ENCODE measurements at places on chromosomes 5 and 9.

DNA sequence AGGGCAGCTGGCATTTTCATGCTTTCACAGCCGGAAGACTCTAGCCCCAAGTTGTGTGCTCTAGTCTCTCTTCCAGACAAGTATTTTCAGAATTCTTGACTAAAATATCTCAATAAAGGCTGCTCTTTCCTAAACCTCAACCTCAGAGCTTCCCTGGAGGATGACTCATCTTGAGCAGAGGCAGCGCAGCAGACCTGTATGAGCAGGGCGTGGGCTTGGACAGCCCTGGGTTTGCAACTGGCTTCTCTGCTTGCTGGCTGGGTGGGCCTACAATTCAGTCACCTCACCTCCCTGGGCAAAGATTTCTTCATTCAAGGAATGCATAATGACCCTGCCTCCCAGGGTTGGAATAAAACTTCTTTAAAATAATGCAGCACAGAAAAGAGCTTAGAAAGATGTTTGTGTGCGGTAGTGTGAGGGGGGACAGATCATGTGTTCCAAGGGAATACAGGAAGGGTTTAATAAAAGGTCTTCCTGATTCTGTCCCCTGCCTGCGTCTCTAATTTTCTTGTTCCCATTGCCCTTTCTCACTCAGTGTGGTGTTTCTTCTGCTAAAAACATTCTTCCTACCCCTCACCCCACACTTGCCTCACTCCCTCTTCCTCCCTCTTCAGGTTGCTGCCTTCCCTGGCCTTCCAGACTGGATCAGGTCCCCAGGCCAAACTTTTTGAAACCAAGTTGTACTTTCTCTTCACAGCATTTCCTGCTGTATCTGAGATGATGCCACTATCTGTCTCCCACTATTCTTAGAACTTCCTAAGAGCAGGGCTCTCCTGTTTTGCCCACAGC is 39.4 kb upstream of the MAP1B start:
- DNase-seq = no peak

GRCh38 chr5:37811866-37812265 is 28.0 kb downstream of the GDNF start:
- DNase-seq = no peak

GRCh38 chr5:175001876-175002645 is 277.7 kb downstream of the MSX2 start:
- no peak for DNase-seq

DNA sequence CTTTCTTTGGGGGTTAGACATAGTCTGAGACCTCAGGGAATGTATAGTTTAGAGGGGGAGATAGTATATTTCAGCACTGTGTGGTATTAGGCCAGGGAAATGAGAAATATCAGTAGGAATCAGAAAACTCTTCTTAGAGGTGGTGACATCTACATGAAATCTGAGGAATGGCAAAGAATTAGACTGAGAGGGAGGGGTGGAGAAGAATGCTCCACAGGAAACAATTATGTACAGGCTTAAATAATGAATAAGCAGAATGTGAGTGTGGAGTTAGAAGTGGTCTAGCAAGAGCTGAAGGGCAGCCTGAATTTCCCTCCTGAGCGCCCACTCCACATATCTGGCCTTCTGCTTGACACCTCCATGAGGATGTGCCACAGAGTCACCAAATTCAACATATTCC is 3.6 kb upstream of the MACIR start:
- DNase-seq = no peak

GRCh38 chr9:21078702-21079101 is 960 bp upstream of the IFNB1 start:
- DNase-seq = no peak

DNA sequence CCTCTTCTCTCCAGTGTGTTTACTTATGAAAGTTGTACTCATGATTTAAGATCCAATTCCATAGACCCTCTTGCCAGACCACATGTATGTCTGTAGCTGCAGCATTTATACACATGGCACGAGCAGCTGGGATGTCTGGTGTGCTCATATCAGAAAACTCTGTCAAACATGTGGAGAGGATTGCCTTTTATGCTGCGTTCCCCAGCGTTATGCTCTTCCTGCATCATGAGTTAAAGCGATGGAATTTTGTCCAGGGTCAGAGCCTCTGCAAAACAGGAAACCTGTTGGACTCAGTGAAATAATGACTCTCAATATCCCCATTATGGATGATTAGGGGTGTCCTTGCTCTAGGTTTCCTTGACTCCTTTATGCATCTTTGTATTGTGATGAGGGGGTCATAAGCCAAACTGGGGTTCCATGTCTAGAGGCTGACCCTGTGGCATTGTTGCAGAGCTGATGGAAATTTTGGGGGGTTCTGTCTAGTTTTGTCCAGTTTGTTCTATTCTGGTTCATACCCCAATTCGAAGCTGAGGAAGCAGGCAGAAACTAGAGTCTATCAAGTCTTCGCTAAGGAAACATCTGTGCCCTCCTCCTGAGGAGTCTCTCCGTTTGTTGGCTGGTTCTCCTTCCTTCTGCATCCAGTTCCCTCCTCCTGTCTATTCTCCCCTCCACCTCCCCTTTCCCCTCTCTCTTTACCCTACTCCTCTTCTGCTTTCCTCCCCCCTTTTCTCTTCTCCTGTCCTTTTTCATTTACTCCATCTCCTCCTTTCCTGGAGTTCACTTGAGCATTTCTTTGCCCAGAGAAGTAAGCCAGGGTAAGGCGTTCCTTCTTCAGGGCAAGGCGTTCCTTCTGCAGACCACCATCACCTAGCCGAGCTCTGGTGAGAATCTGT is 252.8 kb downstream of the MAST4 start:
- DNase-seq = no peak

- DNase-seq = no peak
Measured at GRCh38 chr5:102600964-102601363, 102.2 kb upstream of the SLCO6A1 start.

- no peak for DNase-seq
Measured at GRCh38 chr5:54669285-54669684, 151.7 kb downstream of the SNX18 start.

DNA sequence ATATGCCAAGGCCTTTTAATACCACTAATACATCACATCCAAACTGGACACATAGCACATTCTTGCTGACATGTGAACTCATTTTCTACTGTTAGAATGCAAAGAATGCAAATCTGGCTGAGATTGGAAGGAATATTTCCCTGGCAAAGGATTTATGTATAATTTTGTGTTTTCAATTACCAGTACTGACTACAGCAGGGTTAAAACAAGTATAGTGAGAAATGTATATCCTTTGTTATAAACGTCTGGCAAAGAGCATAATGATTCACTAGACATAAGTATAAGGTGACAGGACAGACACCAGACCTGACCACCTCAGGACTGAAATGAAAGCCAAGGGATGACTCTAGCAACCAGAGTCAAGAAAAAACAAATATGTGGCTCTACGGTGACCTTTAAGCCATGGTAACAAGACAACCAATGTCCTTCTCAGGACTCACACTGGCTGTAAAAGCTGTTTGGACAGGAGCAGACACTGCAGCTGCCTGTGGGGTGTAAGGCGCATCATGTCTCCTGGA is 95.0 kb downstream of the MRPS27 start:
- DNase-seq = no peak

DNA sequence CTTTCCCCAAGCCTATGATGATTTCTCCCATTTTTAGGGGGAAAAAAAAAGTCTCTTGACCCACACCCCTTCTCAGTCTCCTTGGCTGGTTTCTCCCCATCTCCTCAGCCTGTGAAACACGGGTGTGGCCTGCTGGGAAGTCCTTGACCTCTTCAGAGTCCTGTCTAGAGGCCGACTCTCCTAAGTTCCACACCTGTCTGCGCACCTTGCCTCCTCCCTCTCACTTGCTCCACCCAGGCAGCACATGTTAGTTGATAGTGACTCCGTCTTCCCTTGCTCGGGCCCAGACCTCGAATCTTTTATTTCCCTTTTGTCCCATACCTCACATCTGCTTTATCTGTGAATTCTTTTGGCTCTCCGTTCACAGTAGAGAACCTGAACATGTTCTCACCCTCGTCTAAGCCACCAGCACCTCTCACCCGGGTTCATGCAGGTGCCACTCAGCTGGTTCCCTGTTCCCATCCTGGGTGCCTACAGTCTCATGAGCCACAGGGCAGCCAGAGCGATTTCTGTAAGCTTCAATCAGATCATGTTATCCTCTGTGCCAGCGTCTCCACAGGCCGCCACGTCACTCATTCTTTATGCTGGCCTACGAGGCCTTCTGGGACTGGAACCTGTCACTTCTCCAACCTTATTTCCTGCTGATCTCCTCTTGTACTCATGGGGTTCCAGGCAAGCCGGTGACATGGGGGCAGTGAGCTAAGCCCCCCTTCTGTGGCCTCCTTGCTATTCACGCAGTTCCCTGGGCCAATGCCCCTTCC is 51.7 kb upstream of the LRRTM2 start:
- no peak for DNase-seq

- no peak for DNase-seq
Measured at GRCh38 chr5:57850109-57850508, 367.5 kb upstream of the ACTBL2 start.

- no peak for DNase-seq
Measured at GRCh38 chr5:103487822-103488493, 74.6 kb downstream of the NUDT12 start.

GRCh38 chr5:60458666-60459065 is 241.3 kb downstream of the DEPDC1B start:
- DNase-seq = no peak

Measured in NK-92 treated with Interleukin-12 subunit alpha and Interleukin-12 subunit beta, amount 100 ng/mL, for 24 hours (cell line).